ENCODE measurements at places on chromosomes 1 and 21.

- no peak for DNase-seq
Measured at GRCh38 chr1:209430107-209430506, 153.4 kb upstream of the CAMK1G start.

GRCh38 chr1:64426681-64427080 lies 43.2 kb upstream of the CACHD1 start:
- DNase-seq, result no peak

DNA sequence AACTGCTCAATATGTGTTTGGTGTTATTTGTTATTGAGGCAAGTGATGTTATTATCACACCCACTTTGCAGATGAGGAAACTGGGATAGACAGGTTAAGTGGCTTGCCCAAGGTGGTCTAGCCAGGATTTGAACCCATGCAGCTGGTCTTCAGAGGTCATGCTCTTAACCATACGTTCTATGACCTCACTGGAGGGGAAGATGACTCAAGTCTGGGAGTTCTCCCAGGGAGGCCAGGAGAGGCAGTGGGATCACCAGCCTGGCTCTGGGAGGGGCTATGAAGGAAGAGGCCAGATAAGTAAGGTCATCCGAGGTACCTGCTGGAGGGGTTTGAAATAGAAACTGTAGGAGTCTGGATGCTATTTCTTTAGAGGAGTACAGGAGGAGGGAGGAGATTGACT lies 95.3 kb downstream of the NAV1 start:
- DNase-seq, result no peak

GRCh38 chr1:65658122-65658521 lies 134.6 kb upstream of the PDE4B start:
- no peak for DNase-seq

- DNase-seq, result no peak
Measured at GRCh38 chr1:160550572-160551034, 27.5 kb upstream of the SLAMF6 start.

DNA sequence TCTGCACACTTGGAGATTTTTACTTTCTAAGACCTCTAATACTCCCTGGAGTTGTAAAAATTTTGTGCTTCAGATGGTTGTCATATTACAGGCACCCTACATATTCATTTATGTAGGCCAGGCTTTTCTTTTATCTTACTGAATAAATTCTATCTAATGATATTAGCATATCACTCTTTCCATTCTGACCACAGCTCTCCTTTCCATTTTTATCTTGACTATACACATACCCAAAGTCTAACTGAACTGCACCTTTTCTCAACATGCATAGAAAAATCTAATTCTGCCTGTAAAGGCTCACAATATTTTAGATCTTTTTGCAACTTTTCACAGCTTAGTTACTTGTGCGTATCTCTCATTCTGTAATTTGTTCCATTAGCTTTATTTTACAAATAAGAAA lies 52.7 kb upstream of the TSHB start:
- no peak for DNase-seq

- no peak for DNase-seq
Measured at GRCh38 chr1:99781798-99782197, 15.4 kb upstream of the FRRS1 start.

GRCh38 chr1:92486251-92487077 lies at the start of gene GFI1:
Gene GFI1 (minus strand): TSS chr1:92486925. CDS start chr1:92483487, 3,438 bp downstream.
- DNase-seq, result peak; percentile 13

DNA sequence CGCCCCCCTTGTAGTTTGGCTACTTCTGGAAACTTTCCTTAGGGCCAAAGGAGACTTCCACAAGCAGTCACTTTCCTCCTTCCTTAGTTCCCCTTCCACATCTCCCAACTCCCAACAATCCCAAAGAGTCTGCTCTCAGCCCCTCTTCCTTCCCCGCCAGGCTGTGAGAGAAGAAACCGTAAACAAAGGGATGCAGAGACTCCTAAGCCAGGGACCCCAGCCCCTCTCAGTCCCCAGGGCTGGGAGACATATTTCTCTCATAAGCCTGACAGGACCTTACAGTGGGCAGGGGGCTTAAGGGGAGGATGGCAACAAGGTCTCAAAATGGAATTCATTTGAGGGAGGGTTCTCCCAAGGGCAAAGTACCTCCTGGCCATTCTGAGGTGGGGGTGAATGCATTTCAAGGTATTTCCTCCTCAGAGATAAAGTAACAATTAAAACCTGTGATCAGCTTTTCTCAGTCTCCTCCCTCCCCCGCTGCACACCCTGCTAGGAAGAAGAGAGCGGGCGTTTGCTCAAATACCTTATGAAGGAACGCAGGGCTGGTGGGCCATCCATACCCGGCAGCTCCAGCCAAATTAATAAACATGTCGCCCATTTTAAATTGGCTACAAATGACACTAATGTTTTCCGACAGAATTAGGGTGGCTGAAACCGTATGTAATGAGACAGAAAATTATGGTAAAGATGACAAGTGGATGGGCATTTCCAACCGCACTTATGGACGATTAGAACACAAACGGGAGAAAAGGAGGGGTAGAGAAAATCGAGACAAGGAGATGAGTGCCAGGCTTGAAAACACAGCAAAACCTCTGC lies 4.0 kb downstream of the BARHL2 start:
- DNase-seq, result no peak

DNA sequence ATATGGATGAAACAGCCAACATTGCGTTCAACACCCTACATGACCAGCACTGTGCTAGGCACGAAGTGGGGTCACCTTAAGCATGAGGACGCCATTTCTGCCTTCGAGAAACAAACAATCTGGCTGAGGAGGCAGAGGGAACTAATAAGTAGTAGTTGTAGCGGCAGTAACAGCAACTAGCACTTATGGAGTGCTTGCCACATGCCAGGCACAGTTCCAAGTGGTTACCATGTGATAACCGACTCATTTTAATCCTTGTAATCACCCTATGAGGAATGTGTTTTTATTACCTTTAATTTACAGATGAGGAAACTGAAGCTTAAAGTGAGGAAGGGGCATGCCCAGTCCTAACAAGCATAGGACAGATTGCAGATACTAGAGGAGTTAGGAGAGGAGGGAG lies 33.7 kb downstream of the KCND3 start:
- DNase-seq, result no peak

- no peak for DNase-seq
Measured at GRCh38 chr1:47209091-47209490, 19.3 kb upstream of the PDZK1IP1 start.

GRCh38 chr1:12159816-12160215 lies 7.0 kb upstream of the TNFRSF1B start:
- no peak for DNase-seq

DNA sequence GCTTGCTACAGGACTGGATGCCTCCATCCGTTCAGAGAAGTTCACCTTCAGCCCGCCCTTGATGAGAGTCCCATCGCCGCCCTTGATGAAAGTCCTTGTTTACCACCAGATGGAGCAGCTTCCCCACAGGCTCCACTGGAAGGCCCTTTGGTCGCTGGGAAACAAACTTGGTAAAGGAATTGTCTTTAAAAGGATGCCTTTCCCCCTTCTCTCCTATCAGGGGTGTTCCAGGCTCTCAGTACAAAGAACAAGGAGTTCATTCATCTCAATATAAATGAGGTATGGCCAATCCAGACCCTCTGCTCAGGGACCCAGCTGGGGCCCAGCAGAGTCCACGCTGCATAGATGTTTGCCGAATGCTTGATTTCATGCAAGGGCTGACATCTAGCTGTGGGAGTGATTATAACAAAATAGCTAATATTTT lies 50.8 kb downstream of the CAPN9 start:
- DNase-seq, result peak; percentile 51

GRCh38 chr21:42229676-42230075 lies 10.7 kb downstream of the ABCG1 start:
- DNase-seq, result no peak

DNA sequence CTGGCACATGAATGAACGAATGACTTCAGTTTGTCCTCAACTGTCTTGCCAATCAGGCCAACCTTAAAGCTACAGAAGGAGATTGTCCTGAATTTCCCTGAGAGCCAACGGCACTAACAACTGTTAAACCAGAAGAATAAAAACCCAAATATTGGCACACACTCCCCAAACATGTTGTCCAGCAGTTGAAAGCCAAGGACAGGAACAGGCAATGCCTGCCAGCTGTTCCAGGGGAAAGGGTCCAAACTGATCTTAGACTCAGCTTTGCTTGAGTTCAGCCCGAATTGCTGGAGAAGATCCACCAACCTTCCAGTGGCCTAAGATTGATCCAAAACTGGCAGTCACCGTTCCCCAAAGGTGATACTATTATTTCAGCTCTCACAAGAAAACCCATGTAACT lies 22.4 kb upstream of the AHCTF1 start:
- DNase-seq, result no peak

- no peak for DNase-seq
Measured at GRCh38 chr1:23922321-23922943, 9.3 kb upstream of the CNR2 start.

DNA sequence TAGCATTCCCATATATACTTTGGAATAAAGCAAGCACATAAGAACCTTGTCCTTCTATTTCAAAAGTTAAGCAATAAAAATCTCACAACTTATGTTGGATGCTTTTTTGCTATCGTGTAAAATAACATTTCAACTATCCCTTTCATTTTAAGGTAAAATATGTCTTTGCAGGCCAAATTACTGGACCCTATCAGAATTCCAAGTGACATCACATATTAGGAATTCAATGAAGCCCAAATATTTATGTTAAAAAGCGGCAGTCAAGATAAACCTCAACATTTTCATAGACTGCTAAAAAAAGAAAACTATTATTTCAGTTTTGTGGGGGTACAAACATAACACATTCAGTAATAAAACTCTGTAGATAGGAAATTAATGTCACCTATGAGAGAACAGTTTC lies 252.0 kb downstream of the KCTD3 start:
- DNase-seq, result no peak

GRCh38 chr1:26046246-26047095 lies 553 bp upstream of the SLC30A2 start:
- DNase-seq, result no peak

DNA sequence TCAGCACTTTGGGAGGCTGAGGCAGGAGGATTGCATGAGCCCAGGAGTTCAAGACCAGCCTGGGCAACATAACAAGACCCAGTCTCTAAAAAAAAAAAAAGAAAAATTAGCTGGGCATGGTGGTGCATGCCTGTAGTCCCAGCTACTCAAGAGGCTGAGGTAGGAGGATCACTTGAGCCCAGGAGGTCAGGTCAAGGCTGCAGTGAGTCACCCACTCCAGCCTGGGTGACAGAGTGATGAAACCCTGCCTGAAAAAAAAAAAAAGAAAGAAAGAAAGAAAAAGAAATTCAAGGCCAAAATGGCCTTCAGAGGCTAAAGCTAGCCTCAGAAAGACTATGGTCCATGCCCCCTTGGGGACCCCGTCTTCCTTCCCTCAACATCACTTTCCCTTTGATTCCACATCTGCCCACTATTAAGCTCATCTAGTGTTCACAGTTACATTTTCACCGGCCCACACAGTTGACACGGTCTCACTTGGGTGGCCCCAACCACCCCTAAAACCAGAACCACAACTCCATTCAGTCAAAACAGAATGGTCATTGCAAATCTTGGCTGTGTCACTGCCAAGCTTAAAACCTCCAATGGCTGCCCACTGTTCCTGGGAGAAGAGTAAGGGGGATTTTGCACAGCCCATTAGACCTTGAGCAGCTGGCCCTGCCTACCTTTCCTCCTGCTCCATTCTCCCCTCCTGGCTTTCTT lies 2.1 kb upstream of the CAPN8 start:
- DNase-seq, result no peak

- no peak for DNase-seq
Measured at GRCh38 chr1:24284156-24284471, 35.0 kb upstream of the GRHL3 start.

GRCh38 chr1:154495496-154496273 lies 6.3 kb upstream of the TDRD10 start:
- DNase-seq, result no peak

GRCh38 chr1:91806181-91806768 lies 79.7 kb downstream of the TGFBR3 start:
- no peak for DNase-seq

DNA sequence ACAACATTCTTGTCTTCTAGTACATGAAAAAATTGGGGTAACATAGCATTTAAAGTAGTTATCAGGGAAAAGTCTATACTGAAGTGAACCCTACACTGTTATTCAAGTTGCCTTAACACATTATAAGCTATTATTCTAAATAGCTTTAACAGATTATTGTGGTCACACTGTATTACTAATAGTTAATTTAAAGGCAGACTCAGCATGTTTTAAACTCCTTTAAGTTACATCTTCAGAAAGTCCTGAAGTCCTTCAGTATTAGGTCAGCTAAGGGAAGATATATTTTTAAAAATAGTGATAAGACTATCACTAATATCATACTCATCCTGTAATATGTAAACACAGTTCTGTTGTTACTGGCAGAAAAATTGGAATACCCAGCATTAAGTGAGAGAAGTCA lies 67.4 kb downstream of the GPR137B start:
- no peak for DNase-seq

- DNase-seq, result no peak
Measured at GRCh38 chr21:43362915-43363314, 64.0 kb downstream of the SIK1 start.

DNA sequence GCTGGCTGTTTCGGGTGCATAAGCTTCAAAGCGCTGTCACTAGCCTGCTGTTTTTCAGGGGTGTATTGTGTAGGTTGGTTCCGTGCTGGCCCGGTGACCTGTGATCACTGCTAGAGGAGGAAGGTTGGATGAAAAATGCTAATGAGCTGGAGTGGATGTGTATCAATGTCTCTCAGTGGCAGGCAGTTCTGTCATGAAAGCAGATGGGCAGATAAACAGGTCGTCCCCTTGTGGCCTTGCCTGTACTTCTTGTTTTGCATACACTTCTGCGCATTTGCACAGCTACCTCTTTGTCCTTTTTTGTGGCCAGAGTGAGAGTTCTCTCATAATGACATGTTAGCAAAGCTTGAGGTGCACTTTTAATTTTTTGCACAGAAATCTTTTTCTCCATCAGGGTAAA lies 2.9 kb downstream of the SELENON start:
- DNase-seq, result no peak

DNA sequence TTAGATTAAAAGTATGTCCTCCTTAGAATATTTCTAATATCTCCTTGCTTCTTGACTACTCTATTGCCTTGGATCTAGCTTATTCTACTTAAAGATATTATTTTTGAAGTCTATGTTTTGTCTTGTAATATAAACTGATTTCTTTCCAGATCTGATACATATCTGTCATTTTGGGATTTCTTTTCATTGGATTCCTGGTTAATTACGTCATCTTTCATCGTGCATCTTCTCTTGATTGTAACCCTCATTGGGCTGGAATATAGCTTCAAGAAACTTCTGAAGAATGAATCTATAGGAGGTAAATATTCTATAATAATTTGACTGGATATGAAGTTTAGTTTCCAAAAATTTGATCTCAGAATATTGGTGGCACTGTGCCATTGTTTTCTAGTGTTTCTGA lies 12.1 kb downstream of the NTMT2 start:
- DNase-seq, result no peak

DNA sequence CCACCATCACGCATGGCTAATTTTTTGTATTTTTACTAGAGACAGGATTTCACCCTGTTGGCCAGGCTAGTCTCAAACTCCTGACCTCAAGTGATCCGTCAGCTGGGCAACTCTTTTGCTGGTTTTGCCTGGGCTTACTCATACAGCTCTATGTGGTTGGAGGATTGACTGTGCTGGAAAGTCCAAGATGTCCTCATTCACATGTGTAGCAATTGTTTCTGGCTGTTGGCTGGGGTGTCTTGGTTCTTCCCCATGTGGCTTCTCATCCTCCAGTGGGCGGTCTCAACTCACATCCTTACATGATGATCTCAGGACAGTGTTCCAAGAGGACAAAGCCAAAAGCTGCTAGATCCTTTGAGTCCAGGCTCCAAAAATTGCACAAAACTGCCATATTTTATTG lies 53.3 kb downstream of the TEX35 start:
- DNase-seq, result no peak

Measured in right renal pelvis (tissue), 4 donors.